ENCODE measurements at places on chromosomes 13 and 19.

- DNase-seq = no peak
These were observed 22.8 kb upstream of the CCNE1 start for GRCh38 chr19:29789007-29789406.

GRCh38 chr13:28394422-28394821, 100.5 kb downstream of the FLT1 start:
- no peak for DNase-seq

DNA sequence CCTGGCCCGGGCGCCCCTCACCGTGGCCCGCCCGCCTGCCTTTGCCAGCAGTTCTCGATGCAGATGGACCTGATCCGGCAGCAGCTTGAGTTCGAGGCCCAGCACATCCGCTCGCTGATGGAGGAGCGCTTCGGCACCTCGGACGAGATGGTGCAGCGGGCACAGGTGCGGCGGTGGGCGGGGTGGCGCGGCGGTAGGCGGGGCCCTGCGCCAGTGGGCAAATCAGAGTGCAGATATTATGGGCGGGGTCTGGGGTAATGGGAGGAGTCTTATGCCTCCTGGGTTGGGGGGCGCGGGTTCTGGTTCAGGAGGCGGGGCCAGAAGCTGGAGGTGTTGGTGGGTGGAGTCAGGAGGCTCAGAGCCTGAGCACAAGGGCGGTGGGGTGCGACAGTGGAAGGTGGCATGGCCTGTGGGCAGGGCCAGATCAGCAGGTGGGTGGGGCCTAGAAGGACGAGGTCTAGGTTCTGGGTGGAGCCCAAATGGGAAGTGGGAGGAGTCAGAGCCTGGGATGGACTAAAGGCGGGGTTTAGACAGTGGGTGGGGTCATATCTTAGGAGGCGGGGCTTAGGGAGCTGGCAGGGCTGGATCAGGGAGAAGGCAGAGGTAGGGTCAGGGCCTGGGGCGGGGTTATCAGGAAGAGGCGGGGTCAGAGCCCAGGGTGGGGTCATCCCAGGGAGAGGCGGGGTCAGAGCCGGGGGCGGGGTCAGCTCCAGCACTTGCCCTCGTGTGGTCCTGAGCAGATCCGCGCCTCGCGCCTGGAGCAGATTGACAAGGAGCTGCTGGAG, 5.6 kb downstream of the APC2 start:
- peak; percentile 79 for DNase-seq

- peak; percentile 92 for DNase-seq
These were observed 5.1 kb downstream of the GRIN2D start for GRCh38 chr19:48398375-48399235.

DNA sequence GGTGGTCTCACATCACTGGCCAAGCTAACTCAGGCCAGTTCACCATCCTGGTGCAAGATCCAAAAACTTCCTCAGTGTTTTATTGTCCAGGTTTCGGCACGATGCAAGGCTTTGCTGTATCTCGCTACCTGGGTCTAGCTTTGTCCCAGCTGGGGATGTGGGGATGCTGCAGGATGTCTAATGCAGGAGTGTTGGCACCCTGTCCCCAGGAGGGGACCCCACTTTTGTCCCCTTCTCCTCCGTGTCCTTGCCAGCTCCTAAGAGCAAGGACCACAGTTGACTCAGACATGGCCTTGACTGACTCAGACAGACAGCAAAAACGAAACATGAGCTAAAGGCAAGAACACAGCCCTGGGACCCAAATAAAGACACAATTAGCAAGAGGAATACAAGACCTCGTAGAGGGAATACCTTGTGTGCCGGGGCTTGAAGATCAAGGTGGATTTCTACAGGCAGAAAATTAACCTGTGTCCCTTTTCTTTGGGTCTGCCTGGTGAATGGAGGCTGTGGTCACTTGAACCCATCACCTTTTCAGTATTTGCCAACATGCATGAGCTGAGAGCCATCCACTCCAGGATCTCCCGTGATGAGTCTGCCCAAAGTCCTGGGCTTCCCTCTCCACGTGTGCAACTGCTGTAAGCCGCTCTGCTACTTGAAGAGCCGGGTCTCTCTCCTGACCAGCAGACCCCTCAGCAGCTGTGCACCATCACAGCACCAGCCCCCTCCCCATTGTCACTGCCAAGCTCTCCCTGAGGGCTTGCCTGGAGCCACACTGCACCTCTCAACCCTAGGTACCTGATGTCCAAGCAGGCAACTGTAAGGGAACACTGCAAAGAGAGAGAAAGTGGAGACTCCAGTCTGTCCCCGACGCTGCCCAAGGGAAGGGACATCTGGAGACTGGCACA, 149.5 kb upstream of the ZNF507 start:
- DNase-seq = no peak

- no peak for DNase-seq
These were observed 106.1 kb downstream of the STARD13 start for GRCh38 chr13:33179463-33179862.

DNA sequence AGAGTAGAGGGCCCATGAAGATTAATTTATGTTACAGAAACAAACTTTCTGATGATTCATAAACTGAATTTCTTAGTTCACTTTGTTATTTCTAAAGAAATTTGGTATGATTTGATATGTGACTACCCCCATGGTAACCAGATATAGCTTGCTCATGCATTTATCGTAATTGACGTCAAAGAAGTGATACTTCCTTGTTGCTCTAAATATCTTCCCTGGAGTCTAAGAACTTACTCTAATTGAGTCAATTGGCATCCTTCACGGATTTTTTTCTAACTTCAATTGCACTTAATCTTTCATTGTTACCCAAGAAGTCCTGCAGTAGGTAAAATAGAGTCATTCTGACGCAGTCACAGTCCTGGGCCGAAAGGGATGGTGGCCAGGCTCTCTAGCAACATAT, 240.9 kb downstream of the GPC5 start:
- DNase-seq = no peak

GRCh38 chr19:56973713-56974555, 133.4 kb upstream of the PEG3 start:
- DNase-seq = no peak

- peak; percentile 31 for DNase-seq
These were observed 46.7 kb upstream of the KL start for GRCh38 chr13:32969516-32969941.

DNA sequence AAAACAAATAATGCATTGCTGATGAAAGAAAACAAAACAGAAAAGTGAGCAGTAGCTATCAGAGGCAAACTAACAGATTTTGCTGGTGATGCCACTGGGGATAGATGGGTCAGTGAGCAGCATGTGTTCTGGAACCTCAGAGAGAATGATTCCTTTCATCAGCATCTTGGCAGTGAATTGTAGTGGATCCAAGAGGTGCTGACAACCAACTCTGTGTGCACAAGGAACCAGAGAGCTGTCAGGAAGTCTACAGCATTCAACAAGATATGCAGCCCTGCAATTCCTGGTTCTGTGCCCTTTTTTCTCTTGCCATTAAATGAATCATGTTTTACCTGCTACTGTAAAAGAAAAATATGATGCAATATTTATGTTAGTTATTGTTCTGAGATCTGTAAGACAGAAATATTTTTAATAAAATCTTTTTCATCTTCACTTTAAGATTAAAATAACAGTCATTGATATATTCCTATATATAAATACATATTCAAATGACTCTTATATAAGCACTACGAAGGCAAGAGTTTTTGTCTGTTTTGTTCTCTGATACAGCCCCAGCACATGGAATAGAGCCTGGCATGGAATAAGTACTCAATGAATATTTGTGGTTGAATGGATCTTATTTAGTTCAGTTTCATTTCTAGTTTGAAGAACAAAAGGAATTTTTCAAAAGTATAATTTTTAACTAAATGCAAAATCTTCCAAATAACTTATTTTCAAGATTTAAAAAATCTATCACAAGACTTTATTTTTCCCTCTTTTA, 80.8 kb downstream of the FREM2 start:
- no peak for DNase-seq

DNA sequence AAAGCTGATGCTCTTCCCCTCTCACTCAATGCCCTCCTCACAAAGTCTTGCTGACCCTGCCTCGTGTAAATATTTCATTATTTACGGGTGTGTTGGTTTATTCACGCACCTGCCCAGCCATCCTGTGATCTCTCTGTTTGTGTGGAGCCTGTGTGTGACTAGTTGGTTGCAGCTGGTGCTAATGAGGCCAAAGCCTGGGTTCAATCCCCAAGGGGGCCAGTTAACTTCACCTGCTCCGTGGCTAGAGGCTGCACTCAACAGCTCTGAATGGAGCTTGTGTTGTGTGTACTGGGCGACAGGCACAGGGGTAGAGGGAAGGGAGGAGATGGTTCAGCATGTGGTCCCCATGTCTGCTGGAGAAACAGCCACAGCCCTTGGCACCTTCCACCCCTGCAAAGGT, 109.5 kb downstream of the DNAJC15 start:
- no peak for DNase-seq

DNA sequence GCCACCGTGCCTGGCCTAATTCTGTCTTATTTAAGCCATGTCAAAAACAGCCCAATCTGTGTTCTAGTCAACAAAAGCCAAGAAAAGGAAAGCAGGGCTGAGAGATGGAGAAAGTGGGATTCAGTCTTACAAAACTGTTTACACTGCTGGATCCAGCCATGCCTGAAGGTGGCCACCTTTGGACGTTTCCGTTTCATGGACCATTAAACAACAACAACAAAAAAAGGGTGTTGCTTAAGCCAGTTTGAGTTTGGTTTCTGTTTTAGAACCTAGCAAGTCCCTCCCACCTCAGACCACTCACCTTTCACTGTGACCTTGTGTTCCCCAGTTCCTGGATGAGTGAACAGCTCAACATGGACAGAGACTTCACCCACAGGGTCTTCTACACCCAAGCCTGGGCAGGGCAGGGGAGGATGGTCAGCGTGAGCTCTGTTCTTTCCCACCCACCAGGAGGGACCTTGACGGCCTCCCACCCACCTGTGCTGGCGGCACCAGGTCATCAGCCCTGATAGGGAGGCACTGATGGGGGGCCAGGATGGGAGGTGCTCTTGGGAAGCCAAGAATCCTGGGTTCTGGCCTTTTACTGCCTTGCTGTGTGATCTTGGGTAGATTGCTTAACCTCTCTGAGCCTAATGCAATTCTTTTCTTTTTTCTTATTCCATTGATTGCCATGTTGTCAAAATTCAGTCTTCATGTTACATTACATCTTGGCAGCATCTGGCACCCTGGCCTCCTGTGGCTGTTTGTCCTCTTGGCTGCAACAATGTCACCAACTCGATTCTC, 56.2 kb downstream of the COLGALT1 start:
- no peak for DNase-seq

DNA sequence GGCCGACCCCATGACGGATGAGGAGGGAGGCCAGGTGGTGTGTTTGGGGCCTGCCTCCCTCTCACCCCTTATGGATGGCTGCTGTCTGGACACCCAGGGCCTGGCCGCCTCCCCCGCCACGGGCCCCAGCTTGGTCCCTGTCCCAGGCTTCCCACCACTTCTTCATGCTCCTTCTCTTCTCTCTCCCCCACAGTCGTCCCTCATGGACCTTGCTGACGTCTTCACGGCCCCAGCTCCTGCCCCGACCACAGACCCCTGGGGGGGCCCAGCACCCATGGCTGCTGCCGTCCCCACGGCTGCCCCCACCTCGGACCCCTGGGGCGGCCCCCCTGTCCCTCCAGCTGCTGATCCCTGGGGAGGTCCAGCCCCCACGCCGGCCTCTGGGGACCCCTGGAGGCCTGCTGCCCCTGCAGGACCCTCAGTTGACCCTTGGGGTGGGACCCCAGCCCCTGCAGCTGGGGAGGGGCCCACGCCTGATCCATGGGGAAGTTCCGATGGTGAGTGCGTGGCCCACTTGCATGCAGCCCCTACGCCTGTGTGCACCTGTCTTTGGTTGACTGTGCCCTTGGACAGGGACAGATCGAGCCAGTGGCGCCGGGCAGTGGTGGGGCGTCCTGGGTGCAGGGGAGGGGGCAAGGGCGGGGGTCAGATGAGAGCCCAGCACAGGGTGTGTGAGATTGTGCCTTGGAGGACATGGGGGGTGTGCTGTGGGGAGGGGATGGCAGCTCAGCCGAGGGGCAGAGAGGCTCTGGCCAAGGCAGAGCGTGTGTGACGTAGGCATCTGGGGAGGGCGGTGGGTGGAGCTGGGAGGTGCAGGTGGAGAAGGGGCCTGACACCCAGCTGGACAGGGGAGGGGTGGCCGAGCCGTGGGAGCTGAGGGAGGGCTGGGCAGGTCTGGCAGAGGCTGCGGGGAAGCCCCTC, 16.8 kb downstream of the EPN1 start:
- no peak for DNase-seq

DNA sequence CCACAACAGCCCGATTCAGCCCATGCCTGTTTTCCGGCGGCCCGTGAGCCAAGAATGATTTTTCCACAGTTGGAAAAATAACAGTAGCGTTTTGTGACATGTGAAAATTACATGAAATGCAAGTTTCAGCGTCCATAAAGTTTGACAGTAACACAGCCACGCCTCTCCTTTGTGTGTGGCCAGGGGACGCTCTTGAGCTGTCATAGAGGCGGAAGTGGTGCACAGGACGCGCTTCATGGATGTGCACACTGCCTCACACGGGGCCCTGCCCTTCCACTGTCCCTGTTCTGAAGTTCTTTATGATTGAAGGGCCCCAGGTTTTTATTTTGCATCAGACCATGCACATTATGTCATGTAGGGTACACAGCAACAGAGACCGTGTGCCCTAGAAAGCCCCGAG, 12.4 kb upstream of the ELAVL1 start:
- DNase-seq = peak; percentile 46

GRCh38 chr19:13574933-13575332, 68.7 kb upstream of the CACNA1A start:
- DNase-seq = no peak

DNA sequence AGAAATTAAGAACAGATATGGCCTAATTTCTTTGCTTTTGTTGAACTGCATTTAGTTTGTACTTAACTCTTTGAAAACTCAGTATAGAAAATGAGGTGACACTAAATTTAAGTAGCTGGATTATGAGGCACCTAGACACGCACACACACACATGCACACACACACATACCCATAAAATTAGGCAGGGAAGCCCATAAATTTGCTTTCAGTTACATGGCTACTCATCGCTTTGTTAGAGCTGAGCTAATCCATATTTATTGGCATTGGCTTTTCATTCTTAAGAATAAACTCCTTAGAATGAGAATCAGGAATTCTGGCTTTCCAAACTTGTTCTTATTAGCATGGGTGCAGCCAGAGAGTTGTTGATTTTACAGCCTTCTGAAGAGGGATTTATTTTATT, 61.7 kb upstream of the MBNL2 start:
- no peak for DNase-seq

GRCh38 chr19:58345558-58345957, 7.7 kb downstream of the A1BG start:
- DNase-seq = no peak

- DNase-seq = no peak
These were observed 47.2 kb downstream of the LYL1 start for GRCh38 chr19:13055213-13056051.

- DNase-seq = no peak
These were observed 18.2 kb downstream of the FCGBP start for GRCh38 chr19:39916236-39916635.

- DNase-seq = no peak
These were observed 70.2 kb downstream of the SPACA7 start for GRCh38 chr13:112446347-112446861.

GRCh38 chr19:23283925-23284324, 33.7 kb upstream of the ZNF724 start:
- DNase-seq = peak; percentile 49
